Stimulated activated naive CD4-positive, alpha-beta T cell treated with Interleukin-2 at 50 U/mL for 16 hours (primary cell): ENCODE measurements at places on chromosomes 13 and 19.

GRCh38 chr19:14728595-14728994, 38.7 kb downstream of the ZNF333 start:
- no peak for DNase-seq

GRCh38 chr19:50549927-50550593, 18.2 kb downstream of the LRRC4B start:
- no peak for DNase-seq

DNA sequence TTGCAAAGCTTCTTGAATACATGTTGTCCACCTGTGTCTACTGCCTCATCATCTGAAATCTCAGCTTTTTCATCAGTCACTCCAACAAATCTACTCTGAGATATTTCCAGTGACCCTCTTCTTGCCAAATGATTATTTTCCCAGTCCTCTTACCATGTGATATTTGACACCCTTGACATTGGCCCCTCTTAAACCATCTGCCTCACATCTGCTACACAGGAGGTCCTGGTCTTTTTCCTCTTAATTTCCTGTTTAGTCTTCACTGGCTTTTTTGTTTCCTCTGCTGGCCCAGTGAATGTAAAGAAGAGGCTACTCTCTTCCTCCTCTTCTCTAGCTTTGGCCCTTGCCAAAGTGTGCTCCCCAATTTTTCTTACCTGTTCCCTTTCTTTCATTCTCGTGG, 218.7 kb downstream of the DNAJC15 start:
- no peak for DNase-seq

DNA sequence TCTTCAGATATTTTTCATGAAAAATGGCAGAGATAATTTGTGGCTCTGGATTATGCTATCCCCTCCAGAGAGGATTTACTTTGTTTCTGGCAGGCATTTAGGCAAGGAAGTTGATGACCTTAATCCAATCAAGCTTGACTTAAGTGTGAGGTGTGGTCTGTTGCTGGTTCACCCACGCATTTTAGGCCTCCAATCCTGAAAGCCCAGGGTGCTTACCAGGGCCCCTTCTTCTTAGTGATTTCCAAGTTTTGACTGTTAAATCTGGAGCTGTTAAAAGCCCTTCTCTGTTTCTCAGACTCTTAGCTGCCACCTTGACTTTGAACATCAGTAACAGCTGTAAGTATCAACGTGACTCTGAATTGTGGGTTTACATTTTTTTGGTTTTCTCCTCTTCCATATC, 161.8 kb downstream of the DNAJC15 start:
- no peak for DNase-seq

- DNase-seq: peak; percentile 99
Observed at GRCh38 chr19:47600246-47601179, 8.4 kb upstream of the BICRA start.

GRCh38 chr13:59445812-59446211, 717.9 kb downstream of the DIAPH3 start:
- DNase-seq: no peak

DNA sequence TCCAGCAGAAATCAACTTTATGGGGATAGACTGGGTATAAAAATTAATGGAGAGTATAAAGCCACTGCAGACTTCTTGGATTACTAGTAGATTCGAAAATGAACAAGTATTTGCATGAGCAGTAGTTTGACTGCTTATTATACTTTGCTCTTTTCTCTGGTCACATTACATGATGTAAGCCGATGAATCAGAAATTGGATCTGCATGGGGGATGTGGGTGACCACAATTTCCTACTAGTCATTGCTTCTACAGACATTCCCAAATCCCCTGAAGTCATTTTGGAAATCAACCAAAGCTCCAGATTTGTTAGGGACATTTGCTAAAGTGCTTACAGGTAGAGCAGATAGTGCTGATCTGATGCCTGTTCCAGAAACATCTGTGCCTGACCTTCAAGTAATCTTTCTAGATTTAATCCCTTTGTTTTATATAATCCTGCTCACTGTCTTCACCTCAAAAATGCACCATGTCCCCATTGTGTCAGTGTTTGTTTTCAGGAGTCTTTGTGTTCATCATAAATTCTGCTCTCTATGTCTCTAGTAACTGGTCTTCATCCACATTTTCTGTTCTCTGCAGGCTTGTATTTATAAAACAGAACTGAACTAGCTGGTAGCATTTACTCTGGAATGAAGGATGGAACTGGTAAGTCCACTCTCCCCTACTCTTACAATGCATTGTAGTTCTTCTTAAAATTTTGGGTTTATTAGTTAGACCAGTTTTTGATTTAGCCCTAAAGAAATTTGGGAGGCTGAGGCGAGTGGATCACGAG, 201.5 kb upstream of the CSNK1A1L start:
- no peak for DNase-seq
